ENCODE measurements at places on chromosomes 2 and 18.
A peak's percentile ranks its signal among the peaks of the same experiment; 100 is the strongest.

DNA sequence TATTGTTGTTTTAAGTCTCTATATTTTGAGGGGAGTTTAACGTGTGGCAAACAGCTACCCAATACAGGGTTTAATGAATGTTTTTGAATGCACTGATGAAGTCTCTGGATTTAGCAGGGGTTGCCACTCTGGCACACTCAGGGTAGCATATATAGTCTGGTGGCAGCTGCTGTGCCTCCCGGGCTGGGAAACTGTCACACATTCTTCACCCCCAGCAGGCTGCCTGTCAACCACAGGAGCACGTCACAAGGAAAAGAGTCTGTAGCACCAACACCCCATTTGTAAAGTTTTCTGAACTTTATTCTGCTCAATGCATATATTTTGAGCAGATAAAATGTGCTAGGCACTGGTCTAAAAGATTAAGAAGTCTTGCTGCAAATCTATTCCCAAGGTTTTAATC is 39.3 kb downstream of the NGEF start:
- no peak for DNase-seq

GRCh38 chr2:111127351-111127750 is 6.6 kb downstream of the BCL2L11 start:
- DNase-seq, result no peak

DNA sequence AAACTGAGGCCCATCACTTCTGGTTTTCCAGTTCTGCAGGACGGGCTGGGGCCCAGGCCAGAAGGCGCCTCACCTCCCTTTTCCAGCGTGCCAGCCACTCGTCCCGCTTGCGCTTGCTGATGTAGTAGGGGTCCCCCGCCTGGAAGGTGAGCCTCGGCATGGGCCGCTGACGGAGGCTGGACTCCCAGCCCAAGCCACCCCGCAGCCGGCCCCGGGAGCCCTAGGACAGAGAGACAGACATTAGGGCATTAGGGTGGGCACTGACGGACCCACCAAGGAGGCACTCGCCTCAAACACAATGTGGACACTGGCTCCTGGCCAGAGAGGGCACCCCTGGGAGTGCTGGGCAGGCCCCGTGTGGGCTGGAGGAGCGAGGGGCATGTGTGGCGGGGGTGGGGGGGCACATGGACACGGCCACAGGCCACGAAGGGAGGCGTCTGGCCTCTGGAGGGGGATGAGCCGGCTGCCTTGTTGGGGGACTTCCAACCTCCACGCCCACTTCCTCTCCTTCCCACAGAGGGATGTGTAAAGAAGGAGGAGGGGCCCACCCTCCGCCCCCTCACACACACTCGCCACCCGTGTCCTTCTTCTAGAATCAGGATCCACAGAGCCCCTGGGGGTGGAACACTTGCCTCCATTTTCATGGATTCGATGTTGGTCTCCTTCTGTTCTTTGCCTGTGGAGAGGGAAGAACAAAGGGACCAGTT is 66.7 kb downstream of the DNMT3A start:
- DNase-seq, result peak; percentile 51

- DNase-seq, result no peak
These were observed 436.3 kb downstream of the CMPK2 start for GRCh38 chr2:6429210-6429986.

DNA sequence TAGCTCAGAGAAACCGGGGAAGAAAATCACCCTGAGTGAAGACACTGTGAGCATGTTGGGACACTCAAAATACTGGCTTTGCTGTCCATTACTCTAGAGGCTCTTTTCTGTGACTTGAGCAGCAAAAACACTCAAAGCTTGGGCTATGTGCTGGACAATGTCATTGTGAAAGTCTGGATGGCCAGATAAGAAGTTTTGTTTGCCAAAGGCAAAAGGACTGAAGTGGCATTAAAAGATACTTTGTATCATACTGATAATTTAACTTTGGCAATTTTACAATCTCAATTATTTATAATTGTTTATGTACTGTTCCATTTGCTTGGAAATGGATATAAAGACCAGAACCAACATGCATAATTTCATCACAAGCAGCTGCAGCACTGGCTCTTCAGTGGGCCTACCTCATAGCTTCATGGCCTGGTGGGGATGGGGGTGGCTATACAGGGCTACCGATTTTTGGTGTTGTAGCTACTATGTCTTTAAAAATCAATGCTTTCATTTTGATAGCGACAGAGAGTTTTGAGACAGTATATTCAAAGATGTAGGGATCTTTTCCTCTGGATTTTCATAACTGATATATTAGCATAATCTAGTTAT is 51.1 kb downstream of the RBKS start:
- DNase-seq, result no peak

DNA sequence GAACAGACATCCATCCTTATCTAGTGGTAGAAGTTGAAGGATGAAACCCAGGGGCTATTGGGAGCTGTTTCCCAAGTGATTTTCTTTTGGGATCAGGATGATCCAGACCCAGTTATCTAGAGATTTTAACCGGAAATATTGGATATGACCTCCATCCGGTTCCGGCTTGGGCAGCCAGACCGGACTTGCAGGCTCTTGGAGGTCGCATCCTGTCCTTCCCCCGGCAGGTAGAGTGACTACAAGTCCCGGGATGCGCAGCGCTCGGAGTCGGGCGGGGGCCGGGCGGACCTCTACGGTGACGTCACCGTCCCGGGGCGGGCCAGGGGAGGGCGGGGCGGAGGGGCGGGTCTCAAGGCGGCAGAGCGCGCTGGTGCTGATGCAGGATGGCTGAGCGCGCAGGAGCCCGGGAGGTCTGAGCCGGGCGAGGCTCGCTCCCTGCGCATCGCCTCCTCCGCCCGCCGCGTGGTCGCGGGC is at the start of gene KIF5C:
TSS of gene KIF5C (plus strand) at position 360 of the 474 bp plus-strand sequence. CDS start 391 bp downstream, outside the sequence.
- peak; percentile 90 for DNase-seq

DNA sequence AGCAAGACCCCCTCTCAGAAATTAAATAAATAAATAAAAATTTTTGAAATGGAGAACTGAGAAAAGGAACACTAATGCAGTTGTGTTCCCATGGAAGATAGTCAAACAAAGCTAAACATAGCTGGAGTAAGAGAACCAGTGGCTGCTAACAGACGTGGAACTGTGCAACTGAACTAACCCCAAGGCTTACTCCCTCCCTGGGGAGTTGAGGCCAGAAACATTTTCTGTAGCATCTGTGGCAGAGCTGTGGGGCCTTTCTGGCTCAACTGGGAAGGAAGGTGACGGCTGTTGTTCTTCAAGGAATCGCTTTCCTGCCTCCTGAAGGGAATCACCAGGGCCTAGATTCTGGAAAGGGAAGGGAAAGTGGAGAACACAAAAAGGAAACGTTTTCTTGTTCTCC is 53.9 kb upstream of the B3GNT2 start:
- no peak for DNase-seq

DNA sequence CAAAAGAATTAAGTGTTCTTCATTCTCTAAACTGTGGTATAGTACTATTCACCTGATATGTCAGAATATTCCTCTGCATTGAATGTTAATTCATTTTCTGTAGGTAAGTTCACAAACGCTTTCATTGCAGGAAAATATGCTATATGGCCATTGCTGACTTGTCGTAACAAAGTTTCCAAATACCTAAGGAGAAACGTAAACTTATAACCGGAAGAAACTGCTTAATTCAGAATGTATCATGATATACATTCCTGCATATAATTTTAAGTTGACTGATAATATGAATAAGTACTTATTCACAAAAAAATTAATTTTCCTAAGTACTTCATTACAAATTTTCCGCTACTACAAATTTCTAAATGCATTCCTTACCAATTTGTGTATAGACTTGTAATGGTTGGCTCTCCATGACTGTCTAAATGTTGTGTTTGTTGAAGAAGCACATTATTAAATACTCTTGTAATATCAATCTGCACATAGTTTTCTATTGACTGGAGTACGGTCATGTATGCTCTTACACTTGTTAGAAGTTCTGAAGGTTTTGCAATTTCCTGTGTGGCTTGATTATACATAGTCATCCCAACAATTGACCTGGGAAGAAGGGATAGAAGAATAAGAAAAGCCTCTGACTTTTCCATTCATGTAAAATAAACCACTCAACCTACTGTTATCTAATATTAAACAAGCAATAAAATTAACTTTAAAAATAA is 85.4 kb downstream of the NCKAP1 start:
- no peak for DNase-seq

DNA sequence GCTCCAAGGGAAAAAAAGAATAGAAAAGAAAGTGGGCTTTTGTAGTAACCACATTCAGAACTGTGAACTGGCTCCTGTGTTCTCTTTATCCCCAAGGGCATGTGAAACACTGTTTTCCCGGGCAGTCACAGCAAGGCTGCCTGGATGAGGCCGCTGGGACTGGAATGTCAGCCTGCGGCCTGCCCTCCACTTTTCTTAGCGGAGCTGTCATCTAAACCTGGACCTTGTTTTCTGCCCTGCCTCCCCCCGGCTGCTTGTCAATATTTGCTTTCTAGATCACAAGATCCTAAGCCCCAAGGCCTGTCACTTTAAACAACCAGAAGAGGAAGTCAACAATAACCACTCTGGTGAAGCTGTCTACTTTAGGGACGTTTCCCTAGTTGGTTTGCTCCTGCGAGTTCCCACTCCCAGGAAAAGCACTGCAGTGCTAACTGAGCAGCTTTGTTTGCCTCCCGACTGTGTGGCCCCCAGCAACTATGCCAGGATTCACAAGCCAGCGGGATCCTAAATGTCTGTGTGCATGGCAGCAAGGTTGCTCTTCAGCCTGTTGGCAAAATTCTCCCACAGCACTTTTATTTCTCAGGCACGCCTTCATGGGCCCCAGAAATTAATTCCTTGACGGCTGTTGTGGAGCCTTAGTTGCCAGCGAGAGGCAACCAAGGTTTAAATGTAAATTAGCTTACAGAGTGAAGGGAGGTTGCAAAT is 30.6 kb downstream of the SOWAHC start:
- DNase-seq, result no peak

DNA sequence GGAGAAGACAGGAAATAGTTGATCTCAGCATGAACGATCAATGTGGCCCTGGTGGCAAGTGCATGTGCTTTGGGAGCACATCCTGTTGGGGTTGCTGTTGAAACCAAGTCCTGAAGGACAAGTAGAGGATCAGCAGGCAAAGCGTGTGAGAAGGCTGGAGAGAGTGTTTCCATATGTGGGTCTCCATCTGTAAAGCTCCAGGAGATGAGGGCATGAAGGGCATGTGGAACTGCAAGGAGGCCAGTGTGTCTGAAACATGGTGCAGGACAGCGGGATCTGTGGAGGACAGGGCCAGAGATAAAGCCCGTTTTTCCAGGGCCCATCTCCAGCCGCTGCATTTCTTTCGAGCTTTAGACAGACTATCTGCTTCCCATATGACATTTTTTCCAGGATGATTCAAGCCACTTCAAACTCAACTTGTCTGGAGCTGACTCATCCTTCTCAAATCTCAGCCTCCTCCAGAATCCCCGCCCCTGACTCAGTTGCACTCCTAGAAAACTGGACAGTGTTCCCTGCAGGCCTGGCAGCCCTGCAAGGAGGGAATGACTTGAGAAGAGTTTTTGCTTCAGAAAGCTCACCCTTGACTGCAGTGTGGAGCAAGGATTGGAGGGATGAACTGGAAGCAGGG is 226.1 kb downstream of the VAPA start:
- DNase-seq, result no peak

DNA sequence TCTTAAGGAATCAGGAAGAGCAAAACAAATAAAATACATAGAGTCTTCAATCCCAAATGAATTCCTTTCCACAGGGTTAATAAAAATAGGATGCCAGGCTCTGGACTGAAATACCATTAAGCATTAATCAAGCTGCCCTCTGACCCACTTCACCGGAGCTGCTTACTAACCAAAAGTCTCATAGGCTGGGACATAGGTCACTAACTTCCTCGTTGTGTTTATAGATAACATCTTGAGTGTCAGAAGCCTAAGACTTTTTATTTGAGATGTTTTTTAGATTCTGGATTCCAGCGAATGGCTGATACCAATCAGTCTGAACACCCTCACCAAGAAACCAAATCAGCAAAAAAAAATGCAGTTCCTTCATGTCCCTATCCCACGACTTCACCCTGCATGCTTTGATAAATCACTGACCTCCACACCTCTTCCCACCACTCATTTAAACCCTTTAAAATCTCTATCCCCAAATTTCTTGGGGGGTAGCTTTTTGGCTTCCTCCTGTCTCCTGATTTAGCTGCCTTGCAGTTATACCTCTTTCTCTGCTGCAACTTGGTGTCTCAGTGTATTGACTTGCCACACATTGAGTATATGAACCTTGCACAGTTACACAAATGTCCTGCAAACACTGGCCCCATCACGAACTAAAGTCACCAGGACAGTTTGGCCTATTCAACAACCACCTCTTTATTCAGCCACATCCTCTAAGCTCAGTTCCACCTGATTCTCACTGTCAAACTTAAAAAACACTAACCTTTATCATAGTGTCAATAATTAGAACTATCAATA is 399.3 kb downstream of the METTL4 start:
- no peak for DNase-seq

DNA sequence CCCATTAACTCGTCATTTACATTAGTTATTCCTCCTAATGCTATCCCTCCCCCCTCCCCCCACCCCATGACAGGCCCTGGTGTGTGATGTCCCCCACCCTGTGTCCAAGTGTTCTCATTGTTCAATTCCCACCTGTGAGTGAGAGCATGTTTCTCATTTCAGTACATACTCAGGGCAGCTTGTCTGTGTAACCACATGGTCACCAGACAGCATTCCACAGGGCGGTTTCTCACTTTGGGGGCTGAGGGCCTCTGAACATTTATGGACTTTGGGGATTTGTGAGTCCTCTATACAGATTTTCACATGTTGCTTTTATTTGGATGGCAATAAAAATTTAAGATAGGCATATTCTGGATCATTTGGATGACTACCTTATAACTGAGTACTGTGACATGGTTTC is 84.0 kb downstream of the LYPD6B start:
- DNase-seq, result no peak

- no peak for DNase-seq
These were observed 197.9 kb upstream of the TWIST2 start for GRCh38 chr2:238649936-238650518.

- DNase-seq, result no peak
These were observed 32.9 kb downstream of the KCNE4 start for GRCh38 chr2:223084873-223085272.

GRCh38 chr2:109611467-109612095 is 2.2 kb downstream of the SEPTIN10 start:
- no peak for DNase-seq

DNA sequence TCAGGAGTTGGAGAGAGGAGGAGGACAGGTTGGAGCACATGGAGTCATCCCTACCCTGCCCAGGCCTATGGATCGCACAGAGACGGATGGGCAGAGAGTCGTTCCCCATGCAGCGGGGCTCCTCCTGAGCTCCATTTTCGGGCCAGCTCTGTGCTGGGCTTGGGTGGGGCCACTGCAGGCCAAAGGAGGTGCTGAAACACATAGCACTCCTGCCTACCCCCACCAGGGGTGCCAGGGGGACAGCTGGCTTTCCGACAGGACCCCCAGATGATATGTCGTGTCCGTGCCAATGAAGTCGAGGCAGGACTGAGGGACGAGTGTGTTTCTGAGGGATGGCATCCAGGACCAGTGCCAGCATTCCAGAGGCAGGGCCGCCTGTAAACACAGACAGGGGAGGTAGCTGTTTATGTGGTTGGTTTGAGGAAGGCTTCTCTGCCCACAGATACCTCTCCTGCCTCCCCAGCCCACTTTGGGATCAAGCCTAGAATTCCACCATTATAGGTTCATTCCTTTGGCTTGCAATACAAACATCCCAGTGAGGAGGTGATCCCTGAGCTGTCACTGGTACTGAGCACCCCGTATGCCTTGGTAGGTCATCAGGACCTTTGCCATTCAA is 116.6 kb downstream of the GLI2 start:
- DNase-seq, result no peak

GRCh38 chr18:26495287-26495686 is 53.1 kb downstream of the KCTD1 start:
- no peak for DNase-seq
